Liver (tissue), 10 donors: ENCODE measurements at places on chromosomes 7 and 10.
A peak's percentile ranks its signal among the peaks of the same experiment; 100 is the strongest.

GRCh38 chr10:12606461-12606860, 257.1 kb downstream of the CAMK1D start:
- H3K27ac ChIP-seq, result peak overlapping the region; percentile 90
- H3K4me1 ChIP-seq, result peaks cover 24% of the 10 kb centered on the region
- H3K27me3 ChIP-seq, result no peaks in the 10 kb centered on the region
- no peak for DNase-seq
- H3K36me3 ChIP-seq, result no peaks in the 10 kb centered on the region
- no peak overlapping the region for H3K4me3 ChIP-seq

DNA sequence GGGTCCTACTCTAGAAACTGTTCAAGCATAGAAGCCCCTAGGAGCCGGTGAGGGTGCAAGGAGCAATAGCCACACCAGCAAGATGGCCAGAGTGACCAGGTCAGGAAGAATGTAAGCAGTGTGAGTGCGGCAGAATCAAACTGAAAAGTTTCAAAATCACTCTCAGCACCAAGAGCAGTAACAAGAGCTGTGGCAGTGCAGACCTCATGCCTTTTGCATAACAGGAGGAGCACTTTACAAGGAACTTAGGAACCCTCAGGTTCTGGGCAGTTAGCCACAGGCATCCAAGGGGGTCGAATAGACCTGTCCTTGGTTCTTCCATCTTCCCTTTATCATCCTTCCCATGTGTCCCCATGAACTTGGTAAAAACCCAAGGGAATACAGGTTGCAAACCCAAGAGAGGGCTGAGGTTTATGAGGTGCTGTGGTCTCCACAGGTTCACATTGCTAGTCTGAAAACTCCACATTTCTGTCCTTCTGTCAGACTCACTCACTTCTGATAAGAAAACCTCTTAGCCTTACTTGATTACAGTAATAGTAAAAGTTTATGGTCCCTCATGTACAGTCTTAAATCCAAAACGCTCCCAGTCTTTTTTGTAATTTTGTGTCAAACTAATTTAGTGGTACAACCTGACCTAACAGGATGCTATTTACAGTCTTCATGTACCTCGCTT, 78.4 kb downstream of the PON1 start:
- no peak overlapping the region for H3K27ac ChIP-seq
- H3K36me3 ChIP-seq, result no peaks in the 10 kb centered on the region
- H3K27me3 ChIP-seq, result no peaks in the 10 kb centered on the region

DNA sequence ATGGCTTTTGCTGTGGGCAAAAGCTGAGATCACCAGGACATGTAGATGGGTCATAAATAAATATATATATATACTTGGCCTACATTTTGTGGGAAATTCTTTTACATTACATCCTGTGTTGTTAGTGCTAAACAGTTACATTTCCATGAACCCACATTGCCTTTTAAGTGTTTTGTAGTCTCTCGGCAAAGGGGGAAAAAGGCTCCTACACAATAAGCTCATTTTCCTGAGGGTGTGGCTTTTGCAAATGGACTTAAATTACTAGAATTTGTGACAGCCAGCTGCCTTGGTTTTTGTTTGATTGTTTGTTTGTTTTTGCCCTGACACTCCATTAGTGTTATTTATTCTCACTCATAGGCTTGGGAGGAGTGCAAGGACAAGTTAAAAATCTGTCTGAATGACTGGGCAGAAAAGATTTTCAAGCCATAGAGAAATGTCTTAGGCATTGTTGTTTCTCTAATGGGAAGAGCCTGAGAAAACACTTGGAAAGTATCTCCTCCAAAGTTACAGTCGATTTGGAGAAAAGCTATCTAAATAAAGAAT, 128.8 kb downstream of the DGKB start:
- no peaks in the 10 kb centered on the region for H3K4me1 ChIP-seq
- DNase-seq, result no peak
- H3K36me3 ChIP-seq, result no peaks in the 10 kb centered on the region
- no peak overlapping the region for H3K4me3 ChIP-seq
- no peaks in the 10 kb centered on the region for H3K27me3 ChIP-seq

- DNase-seq, result no peak
- no peak overlapping the region for H3K27ac ChIP-seq
- peaks cover 22% of the 10 kb centered on the region for H3K36me3 ChIP-seq
Measured at GRCh38 chr7:50591098-50591479, 25.9 kb upstream of the DDC start.

DNA sequence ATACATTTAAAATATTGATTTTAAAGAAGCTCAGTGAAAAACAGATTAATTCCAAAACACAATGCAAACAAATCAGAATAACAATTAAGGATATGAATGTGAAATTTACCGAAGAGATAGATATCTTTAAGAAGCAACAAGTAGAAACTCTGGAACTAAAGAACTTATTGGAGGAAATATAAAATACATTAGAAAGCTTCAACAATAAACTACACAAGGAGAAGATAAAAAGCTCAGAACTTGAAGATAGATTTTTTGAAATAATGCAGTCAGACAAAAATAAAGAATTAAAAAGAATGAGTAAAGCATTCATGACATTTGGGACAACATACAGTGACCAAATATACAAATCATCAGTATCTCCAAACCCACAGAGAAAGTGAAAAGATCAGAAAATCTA, 43.2 kb downstream of the HIBADH start:
- H3K4me1 ChIP-seq, result peaks cover 16% of the 10 kb centered on the region
- no peak for DNase-seq
- no peak overlapping the region for H3K27ac ChIP-seq
- no peaks in the 10 kb centered on the region for H3K27me3 ChIP-seq
- no peak overlapping the region for H3K4me3 ChIP-seq
